Activated T-cell treated with anti-CD3 and anti-CD28 coated beads, Interleukin-2, amount 50 U/mL, for 72 hours (primary cell): ENCODE measurements at places on chromosomes 4 and X. TPM values are rescaled to one million over a fixed set of nuclear protein-coding genes. Genes with fewer than 3 reads are reported as not detected.

Gene ZNF185
- 5.2 TPM for total RNA-seq

Gene MTHFD2L
- 7.6 TPM for total RNA-seq

Gene CENPVL2
- total RNA-seq: not detected

Gene SORBS2
- total RNA-seq: 0.26 TPM

Gene SPIN2A
- total RNA-seq: 1.2 TPM

Gene RTL9
- total RNA-seq: 0.07 TPM

DNA sequence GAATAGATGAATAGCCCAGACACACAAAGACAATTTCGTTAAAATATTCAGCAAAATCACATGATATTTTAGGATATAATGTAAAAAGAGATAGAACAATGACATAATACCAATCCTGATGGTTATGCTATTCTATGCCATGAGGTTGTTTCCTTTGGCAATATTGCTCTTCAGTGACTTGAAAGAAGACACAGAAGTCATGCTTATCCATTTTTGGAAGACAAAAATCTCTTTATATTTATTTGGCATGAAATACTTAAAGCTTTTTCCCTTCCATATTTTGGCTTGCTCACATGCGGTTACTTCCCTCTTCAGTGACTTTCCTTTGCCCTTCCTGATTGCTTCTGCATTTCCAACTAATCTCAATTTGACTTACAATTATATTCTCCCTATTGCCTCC, 314.8 kb downstream of the IQCM start:
- no peaks in the 10 kb centered on the region for H3K36me3 ChIP-seq
- DNase-seq: no peak
- H3K27me3 ChIP-seq: no peaks in the 10 kb centered on the region

GRCh38 chr4:23828020-23828715, 61.7 kb downstream of the PPARGC1A start:
- H3K4me3 ChIP-seq: no peak overlapping the region
- H3K27ac ChIP-seq: no peak overlapping the region
- no peaks in the 10 kb centered on the region for H3K36me3 ChIP-seq
- DNase-seq: no peak

DNA sequence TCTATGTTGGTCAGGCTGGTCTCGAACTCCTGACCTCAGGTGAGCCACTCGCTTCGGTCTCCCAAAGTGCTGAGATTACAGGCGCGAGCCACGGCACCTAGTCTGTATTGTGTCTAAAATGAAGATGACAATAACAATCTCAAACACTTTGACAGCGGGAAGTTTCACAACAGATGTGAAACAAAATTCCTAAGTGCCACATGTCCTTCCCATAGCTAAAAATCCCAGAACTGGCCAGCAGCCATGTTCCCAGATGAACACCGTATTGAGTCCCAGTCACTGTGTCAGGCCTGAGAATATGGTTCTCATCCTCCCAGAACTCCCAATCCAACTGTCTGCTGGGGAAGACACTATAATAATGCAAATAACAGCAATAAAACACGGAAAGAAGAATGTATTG, 16.4 kb upstream of the KLHL8 start:
- no peaks in the 10 kb centered on the region for H3K36me3 ChIP-seq
- no peak for DNase-seq
- H3K27me3 ChIP-seq: peaks cover 6% of the 10 kb centered on the region
- H3K4me1 ChIP-seq: peaks cover 7% of the 10 kb centered on the region
- H3K4me3 ChIP-seq: no peak overlapping the region
- no peak overlapping the region for H3K27ac ChIP-seq

GRCh38 chrX:77953708-77954107, 15.7 kb downstream of the PGAM4 start:
- peaks cover 2% of the 10 kb centered on the region for H3K36me3 ChIP-seq
- H3K4me1 ChIP-seq: no peaks in the 10 kb centered on the region
- H3K27ac ChIP-seq: no peak overlapping the region

DNA sequence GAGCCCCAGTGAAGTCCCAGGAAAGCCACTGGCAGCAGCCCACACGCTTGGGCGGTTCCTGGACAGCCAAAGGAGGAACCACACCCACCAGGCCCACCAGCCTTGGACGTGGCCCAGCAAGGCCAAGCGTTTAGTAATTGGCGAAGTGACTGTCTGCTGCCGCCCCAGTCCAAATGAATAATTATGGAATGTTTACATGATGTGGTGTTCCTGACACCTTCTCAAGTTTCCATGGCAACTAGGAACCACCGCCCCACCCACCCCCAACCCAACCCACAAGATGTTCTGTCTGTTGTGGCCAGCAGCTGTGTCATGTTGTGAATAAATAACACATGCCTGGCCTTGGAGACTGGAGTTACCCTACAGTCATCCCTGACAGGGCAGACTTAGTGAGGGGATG, 22.3 kb downstream of the APLN start:
- H3K27me3 ChIP-seq: no peaks in the 10 kb centered on the region
- H3K36me3 ChIP-seq: no peaks in the 10 kb centered on the region
- H3K4me1 ChIP-seq: peaks cover 3% of the 10 kb centered on the region
- no peak overlapping the region for H3K4me3 ChIP-seq
- no peak for DNase-seq

DNA sequence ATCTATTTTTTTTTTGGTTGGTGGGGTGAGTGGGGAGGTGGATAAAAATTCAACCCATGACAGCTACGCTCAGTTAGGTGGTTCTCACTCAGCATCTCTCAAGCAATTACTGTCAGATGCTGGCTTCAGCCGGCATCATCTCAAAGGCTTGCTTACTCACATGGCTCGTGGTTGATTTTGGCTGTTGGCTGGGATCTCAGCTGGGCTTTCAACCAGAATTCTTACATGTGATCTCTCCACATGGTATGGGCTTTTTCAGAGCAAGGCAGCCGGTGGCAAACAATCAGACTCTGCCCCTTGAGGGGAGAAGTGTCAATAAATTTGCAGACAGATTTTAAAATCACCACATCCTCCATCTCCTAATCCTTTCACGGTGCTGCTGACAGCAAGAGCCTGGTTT, 47.2 kb downstream of the SLC34A2 start:
- H3K36me3 ChIP-seq: no peaks in the 10 kb centered on the region
- DNase-seq: no peak
- H3K27me3 ChIP-seq: no peaks in the 10 kb centered on the region

DNA sequence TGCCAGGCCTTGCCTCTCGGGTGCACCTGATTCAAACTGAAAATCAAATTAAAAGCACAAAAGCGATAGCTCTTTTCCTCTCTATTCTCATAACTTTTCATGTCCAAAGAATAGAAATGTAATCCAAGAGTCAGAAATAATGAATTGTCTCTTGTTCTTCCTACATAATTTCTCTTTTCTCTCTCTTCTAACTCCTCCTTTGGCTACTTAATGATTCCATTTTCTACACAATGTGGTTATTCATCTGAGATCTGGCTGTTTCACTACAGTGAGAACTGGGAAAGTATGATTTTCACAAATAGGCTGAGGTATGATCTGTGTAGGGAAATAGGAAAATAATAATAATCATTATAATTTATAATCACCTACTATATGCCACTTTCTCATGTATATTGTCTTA, 703.5 kb downstream of the PDHA2 start:
- no peaks in the 10 kb centered on the region for H3K36me3 ChIP-seq
- H3K4me3 ChIP-seq: no peak overlapping the region
- no peak overlapping the region for H3K27ac ChIP-seq
- H3K4me1 ChIP-seq: no peaks in the 10 kb centered on the region

DNA sequence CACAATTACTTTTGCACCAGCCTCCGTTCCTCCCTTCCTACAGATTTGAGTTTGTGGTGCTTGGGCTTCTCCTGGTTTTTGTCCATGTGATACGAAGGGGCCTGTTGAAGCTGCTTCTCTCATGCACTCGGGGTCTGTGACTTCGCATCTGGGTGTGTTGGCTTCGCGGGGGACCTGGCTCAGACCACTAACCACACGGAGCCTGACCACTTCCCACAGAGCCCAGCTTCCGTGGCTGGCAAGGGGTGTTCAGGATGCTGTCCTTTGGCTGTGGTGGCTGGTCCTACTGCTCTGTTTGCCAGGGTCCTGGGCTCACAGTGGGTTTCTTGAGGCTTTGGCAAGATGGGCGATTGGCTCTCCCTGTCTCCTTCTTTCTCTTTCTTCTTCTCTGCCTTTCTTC, 19.8 kb upstream of the XG start:
- peak overlapping the region; percentile 7 for H3K27ac ChIP-seq
- no peak overlapping the region for H3K4me3 ChIP-seq
- H3K4me1 ChIP-seq: no peaks in the 10 kb centered on the region

- no peaks in the 10 kb centered on the region for H3K4me1 ChIP-seq
- H3K4me3 ChIP-seq: no peak overlapping the region
These were observed 85.7 kb downstream of the ADRA2C start for GRCh38 chr4:3851881-3852280.

DNA sequence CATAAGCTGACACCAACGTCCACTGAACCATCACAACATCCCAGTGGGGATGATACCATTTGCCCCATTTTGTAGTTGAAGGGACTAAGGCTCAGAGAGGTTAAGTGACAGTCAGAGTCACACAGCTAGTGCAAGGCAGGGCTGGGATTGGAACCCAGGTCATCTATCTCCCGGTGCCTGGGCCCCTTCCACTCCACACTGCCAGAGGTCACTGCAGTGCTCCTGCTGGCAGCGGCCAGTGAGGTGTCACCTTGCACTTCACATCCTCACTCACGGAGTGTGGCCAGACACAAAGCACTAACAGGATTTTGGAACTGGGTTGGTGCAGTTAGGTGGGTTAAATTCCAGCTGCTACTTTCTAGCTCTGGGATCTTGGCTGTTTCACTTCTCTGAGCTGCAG, 118.7 kb downstream of the ENPP6 start:
- no peak overlapping the region for H3K4me3 ChIP-seq
- peaks cover 6% of the 10 kb centered on the region for H3K4me1 ChIP-seq
- H3K27ac ChIP-seq: no peak overlapping the region
- no peaks in the 10 kb centered on the region for H3K36me3 ChIP-seq
- no peak for DNase-seq
- peaks cover 9% of the 10 kb centered on the region for H3K27me3 ChIP-seq

GRCh38 chrX:42615161-42615563, 162.8 kb downstream of the PPP1R2C start:
- peaks cover 8% of the 10 kb centered on the region for H3K4me1 ChIP-seq
- H3K4me3 ChIP-seq: no peak overlapping the region
- H3K27ac ChIP-seq: no peak overlapping the region
- DNase-seq: peak; percentile 7
- H3K27me3 ChIP-seq: peaks cover 5% of the 10 kb centered on the region
- H3K36me3 ChIP-seq: peaks cover 6% of the 10 kb centered on the region

- no peaks in the 10 kb centered on the region for H3K4me1 ChIP-seq
- no peak overlapping the region for H3K4me3 ChIP-seq
- DNase-seq: no peak
- H3K36me3 ChIP-seq: no peaks in the 10 kb centered on the region
- H3K27ac ChIP-seq: no peak overlapping the region
These were observed 234.9 kb upstream of the CTSO start for GRCh38 chr4:156188596-156188995.

DNA sequence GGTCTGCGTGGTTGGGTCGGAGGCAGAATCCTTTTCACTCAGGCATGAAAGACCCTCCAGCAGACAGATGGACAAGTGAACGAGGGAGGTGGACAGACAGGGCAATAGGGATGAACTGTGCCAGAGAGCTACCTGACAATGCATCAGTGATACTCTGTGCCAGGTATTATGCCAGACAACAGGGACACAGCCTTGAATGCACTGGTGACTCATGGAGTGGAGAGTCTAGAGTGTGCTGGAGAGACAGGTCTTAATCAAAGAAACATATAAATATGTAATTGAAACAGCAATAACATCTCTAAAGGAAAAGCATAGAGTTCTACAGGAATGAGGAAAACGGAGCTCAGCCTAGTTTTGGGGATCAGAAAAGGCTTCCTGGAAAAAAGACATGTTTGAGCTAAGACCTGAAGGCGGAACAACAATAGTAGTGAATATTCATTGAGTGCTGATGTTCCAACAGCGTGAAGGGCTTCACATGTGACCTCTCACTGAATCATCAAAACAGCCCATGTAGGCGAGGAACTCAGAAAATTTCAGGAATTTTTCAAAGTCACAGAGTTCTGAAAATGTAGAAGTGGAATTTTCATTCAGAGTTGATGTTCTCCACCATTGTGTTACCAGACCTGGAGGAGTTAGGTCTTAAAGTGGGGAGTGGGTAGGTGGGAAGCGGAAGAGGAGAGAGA, 20.0 kb upstream of the FGFBP2 start:
- no peaks in the 10 kb centered on the region for H3K4me1 ChIP-seq
- H3K36me3 ChIP-seq: no peaks in the 10 kb centered on the region
- DNase-seq: no peak
- H3K4me3 ChIP-seq: no peak overlapping the region

DNA sequence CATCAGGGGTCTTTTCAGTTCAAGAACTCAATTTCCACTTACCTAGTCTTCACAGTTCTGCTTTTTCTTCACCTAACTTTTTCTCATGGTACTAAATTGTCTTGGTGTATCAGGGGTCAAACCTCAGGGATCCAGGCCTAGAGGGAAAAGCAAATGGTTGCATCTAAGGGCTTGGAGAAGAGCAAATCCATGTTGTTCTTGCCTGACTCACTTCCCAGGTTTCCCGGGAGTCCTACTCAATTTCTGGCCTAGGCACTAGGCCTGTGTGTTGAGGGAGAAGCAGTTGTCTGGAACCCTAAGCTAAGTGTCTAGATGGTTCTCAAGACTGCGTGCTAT, 191.9 kb upstream of the STK26 start:
- H3K27ac ChIP-seq: peak overlapping the region; percentile 41
- H3K4me1 ChIP-seq: peaks cover 25% of the 10 kb centered on the region
- H3K4me3 ChIP-seq: peak overlapping the region; percentile 90
- no peak for DNase-seq

DNA sequence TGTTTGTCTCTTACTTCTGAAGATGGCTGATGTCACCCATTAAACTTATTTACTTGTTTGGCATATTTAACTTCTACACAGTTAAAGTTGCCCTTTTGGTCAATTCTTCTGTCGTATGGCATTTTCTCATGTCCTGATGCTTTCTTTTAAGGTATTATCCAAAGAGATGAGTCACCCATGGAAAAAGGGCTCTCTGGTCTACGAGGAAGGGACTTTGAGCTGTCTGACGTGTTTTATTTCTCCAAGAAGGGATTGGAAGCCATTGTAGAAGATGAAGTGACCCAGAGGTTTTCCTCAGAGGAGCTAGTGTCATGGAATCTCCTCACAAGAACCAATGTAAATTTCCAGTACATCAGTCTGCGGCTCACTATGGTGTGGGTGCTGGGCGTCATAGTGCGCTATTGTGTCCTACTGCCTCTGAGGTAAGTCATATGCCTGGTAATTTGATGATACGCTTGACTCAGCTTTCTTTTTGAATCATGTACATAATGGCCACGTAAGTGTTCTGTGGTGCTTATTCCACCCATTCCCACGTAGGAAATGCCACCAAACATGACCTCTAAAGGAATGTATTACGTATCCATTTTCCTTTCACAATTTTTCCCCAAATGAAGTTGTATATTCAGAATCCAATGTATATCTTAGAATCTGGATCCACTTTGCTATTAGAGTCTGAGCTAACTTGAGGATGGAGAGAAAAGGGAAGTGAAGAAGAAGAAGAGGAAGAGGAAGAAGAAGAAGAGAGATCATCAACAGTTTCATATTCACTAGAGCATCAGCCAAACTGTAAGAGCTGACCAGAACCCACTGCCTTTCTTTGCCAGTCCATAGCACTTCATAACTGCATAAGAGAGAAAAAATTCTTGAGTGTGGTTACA, 45.7 kb downstream of the GPAT3 start:
- DNase-seq: no peak

- H3K36me3 ChIP-seq: peaks cover 1% of the 10 kb centered on the region
- H3K27me3 ChIP-seq: no peaks in the 10 kb centered on the region
- no peak overlapping the region for H3K4me3 ChIP-seq
- no peaks in the 10 kb centered on the region for H3K4me1 ChIP-seq
These were observed 204.9 kb upstream of the PPARGC1A start for GRCh38 chr4:24094726-24095125.

GRCh38 chr4:102734116-102734515, 26.7 kb downstream of the MANBA start:
- H3K4me1 ChIP-seq: peaks cover 8% of the 10 kb centered on the region
- H3K27me3 ChIP-seq: no peaks in the 10 kb centered on the region
- no peak overlapping the region for H3K27ac ChIP-seq
- no peak for DNase-seq
- peaks cover 10% of the 10 kb centered on the region for H3K36me3 ChIP-seq
- H3K4me3 ChIP-seq: no peak overlapping the region
